Osteocyte (in vitro differentiated cells): ENCODE measurements at places on chromosomes 2 and 18. TPM values are rescaled to one million over a fixed set of nuclear protein-coding genes. Genes with fewer than 3 reads are reported as not detected.

DNA sequence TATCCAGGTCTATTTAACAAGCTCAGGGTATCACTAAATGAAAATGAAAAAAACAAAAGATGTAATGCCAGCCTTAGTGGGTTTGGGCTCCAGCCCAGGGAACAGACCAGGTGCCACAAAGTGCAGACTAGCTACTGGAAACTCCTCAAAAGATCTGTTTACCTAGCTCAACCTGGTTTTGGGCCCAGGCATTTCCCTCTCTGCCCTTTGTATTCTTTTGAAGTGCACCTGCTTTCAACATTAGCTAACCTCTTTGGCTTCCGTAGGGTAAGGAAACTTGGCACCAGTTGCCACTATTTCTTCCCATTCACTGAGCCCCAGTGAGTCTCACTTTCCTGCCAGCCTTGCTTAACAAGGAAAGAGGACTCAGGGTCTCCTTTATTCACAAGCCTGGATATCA, 123.6 kb upstream of the CDCA7 start:
- H3K4me3 ChIP-seq = no peak overlapping the region
- no peaks in the 10 kb centered on the region for H3K27me3 ChIP-seq
- no peak overlapping the region for H3K27ac ChIP-seq
- H3K4me1 ChIP-seq = no peaks in the 10 kb centered on the region

DNA sequence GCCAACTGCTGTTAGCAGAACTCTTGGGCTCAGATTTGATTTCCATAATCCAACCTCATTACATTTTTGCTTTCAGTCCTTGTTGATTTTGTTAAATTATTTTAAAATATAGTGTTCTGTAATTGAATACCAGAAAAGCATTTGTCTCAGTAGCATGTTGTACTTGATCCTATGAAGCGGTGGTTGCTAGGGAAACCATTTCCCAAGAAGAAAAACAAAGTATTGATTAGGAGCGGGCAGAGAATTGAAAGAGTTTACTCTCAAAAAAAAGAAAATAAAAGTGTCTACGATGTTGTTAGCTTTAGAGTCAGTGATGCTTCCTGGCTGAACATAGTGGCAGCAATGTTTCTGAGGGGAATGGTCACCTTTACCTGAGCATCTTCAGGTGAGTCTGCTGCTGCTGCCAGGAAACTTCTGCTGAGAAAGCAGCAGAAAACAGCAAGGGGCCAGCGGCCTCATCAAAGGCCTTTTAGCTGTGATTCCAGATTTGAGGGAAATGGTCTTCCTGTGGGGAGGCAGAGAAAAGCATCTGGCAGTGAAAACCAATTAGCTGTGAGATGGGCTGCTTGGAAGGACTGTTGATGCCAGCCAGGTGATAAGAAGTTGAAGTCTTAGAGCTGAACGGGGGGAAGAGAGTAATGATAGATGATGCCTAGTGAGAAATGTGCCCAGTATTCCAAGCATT, 37.1 kb downstream of the CRIM1 start:
- H3K4me1 ChIP-seq = peaks cover 81% of the 10 kb centered on the region
- H3K27me3 ChIP-seq = no peaks in the 10 kb centered on the region
- peaks cover 9% of the 10 kb centered on the region for H3K36me3 ChIP-seq
- DNase-seq = no peak
- H3K27ac ChIP-seq = peak overlapping the region; percentile 77
- no peak overlapping the region for H3K4me3 ChIP-seq

DNA sequence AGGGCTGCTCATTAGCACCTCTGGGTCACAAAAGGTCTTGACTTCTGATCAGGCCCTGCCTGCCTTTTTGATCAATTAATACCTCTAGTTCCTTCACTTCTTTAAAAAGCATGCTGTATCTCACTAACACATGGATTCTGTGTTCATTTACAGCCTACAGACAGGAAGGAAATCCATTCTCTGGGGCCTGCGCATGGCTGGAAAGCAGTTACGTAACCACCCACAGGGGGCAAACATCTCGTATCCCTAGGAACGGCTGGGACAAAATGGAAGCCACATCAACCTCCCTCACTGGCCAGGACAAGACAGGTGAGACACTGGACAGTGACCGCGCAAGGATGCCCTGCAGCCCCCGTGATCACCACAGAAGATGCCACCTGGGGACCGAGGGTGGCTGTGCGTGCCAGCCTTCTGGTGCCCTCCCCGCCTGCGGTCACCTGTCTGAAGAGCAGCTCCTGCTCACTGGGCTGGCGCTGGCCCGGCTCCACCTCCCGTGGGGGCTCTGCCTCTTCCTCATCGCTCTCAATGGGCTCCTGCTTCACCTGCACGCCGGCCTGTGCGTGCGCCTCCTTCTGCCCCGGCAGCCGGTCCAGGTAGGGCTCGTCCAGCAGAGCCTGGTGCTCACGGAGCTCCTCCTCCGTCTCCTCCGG, 266.9 kb downstream of the TWIST2 start:
- peaks cover 2% of the 10 kb centered on the region for H3K36me3 ChIP-seq
- no peaks in the 10 kb centered on the region for H3K4me1 ChIP-seq
- H3K27me3 ChIP-seq = no peaks in the 10 kb centered on the region
- H3K4me3 ChIP-seq = no peak overlapping the region
- no peak overlapping the region for H3K27ac ChIP-seq

GRCh38 chr2:136130045-136130444, 12.1 kb upstream of the CXCR4 start:
- H3K4me1 ChIP-seq = no peaks in the 10 kb centered on the region
- H3K27me3 ChIP-seq = peaks cover 19% of the 10 kb centered on the region
- H3K36me3 ChIP-seq = no peaks in the 10 kb centered on the region
- H3K27ac ChIP-seq = no peak overlapping the region

DNA sequence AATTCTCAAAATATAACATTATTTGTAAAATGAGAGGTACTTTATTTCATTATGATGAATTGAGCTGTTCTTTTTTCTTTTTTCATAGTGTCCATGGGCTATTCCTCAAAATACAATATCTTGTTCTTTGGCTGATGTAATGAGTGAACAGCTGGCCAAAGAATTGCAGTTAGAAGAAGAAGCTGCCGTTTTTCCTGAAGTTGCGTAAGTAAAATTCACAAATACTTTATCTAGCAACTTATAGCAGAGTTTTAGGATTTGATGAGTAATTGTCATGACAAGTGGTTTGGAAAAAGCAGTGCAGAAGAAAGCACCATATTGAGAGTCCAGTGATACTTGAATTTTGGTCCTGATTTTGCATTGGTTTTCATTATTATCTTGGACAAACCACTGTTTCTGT, 9.8 kb downstream of the RIOK3 start:
- H3K4me3 ChIP-seq = no peak overlapping the region
- no peak for DNase-seq
- peaks cover 25% of the 10 kb centered on the region for H3K4me1 ChIP-seq
- H3K27me3 ChIP-seq = no peaks in the 10 kb centered on the region
- peaks cover 39% of the 10 kb centered on the region for H3K36me3 ChIP-seq
- H3K27ac ChIP-seq = no peak overlapping the region

- no peaks in the 10 kb centered on the region for H3K4me1 ChIP-seq
- no peak overlapping the region for H3K4me3 ChIP-seq
- H3K27me3 ChIP-seq = peaks cover 7% of the 10 kb centered on the region
- H3K27ac ChIP-seq = no peak overlapping the region
- no peaks in the 10 kb centered on the region for H3K36me3 ChIP-seq
Observed at GRCh38 chr18:62379051-62379450, 53.9 kb downstream of the TNFRSF11A start.

DNA sequence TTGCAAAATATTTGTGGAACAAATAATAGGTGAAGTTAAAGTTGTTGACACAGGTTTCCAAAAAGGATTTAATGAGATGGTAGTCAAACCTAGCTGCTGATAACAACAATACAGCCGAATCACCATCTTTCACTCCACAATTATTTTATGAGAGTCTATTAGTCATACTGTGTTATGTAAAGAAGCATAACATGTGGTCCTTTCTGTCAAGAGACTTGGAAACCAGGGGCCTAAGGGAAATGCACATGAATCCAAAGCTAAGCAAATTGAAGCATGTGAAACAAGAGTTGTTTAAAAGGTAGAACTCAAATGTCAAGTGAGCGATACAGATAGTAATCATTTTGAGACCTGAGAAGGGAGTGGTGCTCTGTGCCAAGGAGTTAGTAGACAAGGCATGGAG, 16.0 kb downstream of the CD28 start:
- no peaks in the 10 kb centered on the region for H3K4me1 ChIP-seq
- H3K27me3 ChIP-seq = no peaks in the 10 kb centered on the region
- no peaks in the 10 kb centered on the region for H3K36me3 ChIP-seq
- no peak overlapping the region for H3K4me3 ChIP-seq
- DNase-seq = no peak

GRCh38 chr2:85173909-85174308, 40.7 kb downstream of the TCF7L1 start:
- peaks cover 38% of the 10 kb centered on the region for H3K4me1 ChIP-seq
- no peak overlapping the region for H3K27ac ChIP-seq
- peaks cover 5% of the 10 kb centered on the region for H3K36me3 ChIP-seq
- no peak overlapping the region for H3K4me3 ChIP-seq
- H3K27me3 ChIP-seq = no peaks in the 10 kb centered on the region

DNA sequence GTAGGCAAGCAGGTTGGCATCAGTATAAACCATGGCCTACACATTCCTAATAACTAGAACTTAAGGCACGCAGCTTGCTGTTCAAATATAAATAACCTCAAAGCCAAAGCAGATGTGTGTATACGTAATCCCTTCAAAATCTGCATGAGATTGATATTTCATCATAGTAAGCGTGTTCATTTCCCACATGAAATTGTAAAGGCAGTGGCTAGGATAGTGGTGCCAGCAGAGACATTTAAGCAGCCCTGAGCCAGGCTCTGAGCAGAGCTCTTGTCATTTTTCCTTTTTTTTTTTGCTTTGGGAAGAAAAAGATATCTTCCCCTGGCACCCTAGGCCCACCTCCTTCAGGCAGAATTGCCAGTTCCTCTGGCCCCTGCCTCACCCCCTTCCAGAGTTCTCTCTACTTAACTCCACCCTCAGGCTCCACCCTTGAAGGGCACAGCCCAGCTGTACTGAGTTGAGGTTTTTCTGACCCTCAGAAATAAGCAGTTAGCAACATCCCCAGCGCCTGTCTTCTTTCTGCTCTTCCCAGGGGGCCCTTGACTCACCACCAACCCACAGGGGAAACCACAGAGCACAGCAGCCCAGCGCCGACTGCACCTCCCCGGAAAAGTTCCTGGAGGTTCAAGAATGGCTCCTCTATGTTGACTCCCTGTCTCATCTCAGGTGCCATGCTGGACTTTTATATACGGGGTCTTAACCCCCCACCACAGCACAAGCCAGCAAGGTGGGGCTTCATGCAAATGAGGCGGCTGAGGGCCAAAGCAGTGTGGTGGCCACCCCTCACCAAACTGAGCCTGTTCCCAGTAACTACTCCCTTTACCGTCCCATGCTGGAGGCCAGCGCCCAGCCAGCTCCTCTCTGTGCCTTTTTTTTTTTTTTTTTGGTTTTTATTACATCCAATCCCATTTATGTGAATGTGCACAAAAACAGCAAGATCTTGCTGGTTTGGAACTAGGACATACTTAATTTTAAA, 84.7 kb downstream of the EHD3 start:
- peak; percentile 81 for DNase-seq
- H3K4me3 ChIP-seq = no peak overlapping the region
- H3K27me3 ChIP-seq = no peaks in the 10 kb centered on the region
- H3K27ac ChIP-seq = peak overlapping the region; percentile 87
- peaks cover 48% of the 10 kb centered on the region for H3K4me1 ChIP-seq
- no peaks in the 10 kb centered on the region for H3K36me3 ChIP-seq

- H3K36me3 ChIP-seq = no peaks in the 10 kb centered on the region
- DNase-seq = no peak
- H3K27ac ChIP-seq = no peak overlapping the region
- no peaks in the 10 kb centered on the region for H3K27me3 ChIP-seq
- no peaks in the 10 kb centered on the region for H3K4me1 ChIP-seq
Observed at GRCh38 chr2:49843314-49843713, 689.0 kb upstream of the FSHR start.

GRCh38 chr2:174667250-174667860, 69.8 kb upstream of the WIPF1 start:
- H3K36me3 ChIP-seq = peaks cover 10% of the 10 kb centered on the region
- H3K4me1 ChIP-seq = peaks cover 45% of the 10 kb centered on the region
- H3K27ac ChIP-seq = peak overlapping the region; percentile 60
- no peak for DNase-seq
- no peak overlapping the region for H3K4me3 ChIP-seq

GRCh38 chr2:36433311-36434217, 78.0 kb downstream of the CRIM1 start:
- peak overlapping the region; percentile 78 for H3K27ac ChIP-seq
- H3K27me3 ChIP-seq = no peaks in the 10 kb centered on the region
- H3K4me3 ChIP-seq = peak overlapping the region; percentile 36
- DNase-seq = no peak
- peaks cover 81% of the 10 kb centered on the region for H3K4me1 ChIP-seq

DNA sequence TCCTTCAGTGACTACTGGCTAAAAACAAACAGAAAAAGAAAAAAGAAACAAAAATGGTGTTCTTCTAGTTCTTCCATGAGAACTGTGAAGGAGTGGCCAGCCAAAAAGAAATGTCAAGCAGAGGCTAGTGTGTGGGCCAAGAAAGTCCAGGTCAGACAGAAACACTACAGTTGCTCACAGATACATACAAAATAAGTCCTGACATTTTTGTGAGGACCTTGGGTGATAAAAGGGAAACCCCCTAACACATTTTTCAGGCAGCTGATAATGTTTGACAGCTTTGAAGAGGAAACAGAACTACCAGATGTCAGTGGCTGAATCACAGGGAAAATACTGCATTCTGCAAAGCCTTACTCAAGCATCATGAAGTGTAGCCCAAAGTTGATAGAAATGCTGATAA, 28.1 kb downstream of the ARHGAP25 start:
- H3K27me3 ChIP-seq = peaks cover 19% of the 10 kb centered on the region
- no peak for DNase-seq
- peaks cover 15% of the 10 kb centered on the region for H3K4me1 ChIP-seq
- no peak overlapping the region for H3K4me3 ChIP-seq

- H3K27ac ChIP-seq = no peak overlapping the region
- H3K27me3 ChIP-seq = no peaks in the 10 kb centered on the region
- H3K4me1 ChIP-seq = peaks cover 4% of the 10 kb centered on the region
- H3K36me3 ChIP-seq = no peaks in the 10 kb centered on the region
- no peak overlapping the region for H3K4me3 ChIP-seq
Observed at GRCh38 chr2:149413487-149413886, 83.1 kb downstream of the LYPD6 start.

- H3K36me3 ChIP-seq = peaks cover 2% of the 10 kb centered on the region
- no peak overlapping the region for H3K4me3 ChIP-seq
- H3K4me1 ChIP-seq = peaks cover 74% of the 10 kb centered on the region
- H3K27me3 ChIP-seq = no peaks in the 10 kb centered on the region
- peak overlapping the region; percentile 61 for H3K27ac ChIP-seq
Observed at GRCh38 chr2:237892478-237892877, 33.1 kb downstream of the RAMP1 start.

DNA sequence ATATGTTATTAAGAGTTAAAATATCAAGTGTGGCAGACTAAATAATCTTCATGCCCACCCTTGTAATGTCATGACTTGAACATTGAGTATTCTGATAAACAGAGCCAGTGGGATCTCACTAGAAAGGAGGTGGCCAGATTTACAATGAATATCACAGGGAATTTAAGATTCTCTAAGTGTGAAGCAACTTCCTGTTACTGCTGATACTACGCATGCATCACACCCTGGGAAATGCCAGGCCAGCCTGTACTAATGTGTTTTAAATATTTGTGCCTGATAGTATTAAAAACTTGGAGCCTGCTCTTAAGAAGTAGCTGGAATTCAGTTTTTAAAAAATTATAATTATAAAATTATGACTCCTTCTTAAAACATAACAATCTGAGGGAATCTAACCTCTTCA, 148.3 kb downstream of the LAMA3 start:
- H3K27me3 ChIP-seq = no peaks in the 10 kb centered on the region
- H3K27ac ChIP-seq = no peak overlapping the region
- no peak for DNase-seq
- H3K4me1 ChIP-seq = peaks cover 10% of the 10 kb centered on the region
- H3K36me3 ChIP-seq = no peaks in the 10 kb centered on the region

SERPINB10 gene
- not detected in 2 replicates for total RNA-seq

TLX2 gene
- not detected in 2 replicates for total RNA-seq

SPR gene
- total RNA-seq = 6.2 and 7.1 TPM in 2 replicates

MTHFD2 gene
- total RNA-seq = 223 and 242 TPM in 2 replicates

LAMA1 gene
- total RNA-seq = 0.30 and 0.34 TPM in 2 replicates

MSH6 gene
- 55.8 and 62.4 TPM in 2 replicates for total RNA-seq

NT5DC4 gene
- total RNA-seq = not detected in 2 replicates
